ENCODE measurements at places on chromosomes 6 and 20.

GRCh38 chr6:4114123-4114522 is 21.3 kb downstream of the ECI2 start:
- DNase-seq = no peak

- DNase-seq = no peak
These were observed 76.4 kb downstream of the TMEM242 start for GRCh38 chr6:157246771-157247484.

GRCh38 chr6:11607383-11607782 is 69.8 kb downstream of the TMEM170B start:
- no peak for DNase-seq

- no peak for DNase-seq
These were observed 212.7 kb upstream of the AGPAT4 start for GRCh38 chr6:161486361-161487216.

DNA sequence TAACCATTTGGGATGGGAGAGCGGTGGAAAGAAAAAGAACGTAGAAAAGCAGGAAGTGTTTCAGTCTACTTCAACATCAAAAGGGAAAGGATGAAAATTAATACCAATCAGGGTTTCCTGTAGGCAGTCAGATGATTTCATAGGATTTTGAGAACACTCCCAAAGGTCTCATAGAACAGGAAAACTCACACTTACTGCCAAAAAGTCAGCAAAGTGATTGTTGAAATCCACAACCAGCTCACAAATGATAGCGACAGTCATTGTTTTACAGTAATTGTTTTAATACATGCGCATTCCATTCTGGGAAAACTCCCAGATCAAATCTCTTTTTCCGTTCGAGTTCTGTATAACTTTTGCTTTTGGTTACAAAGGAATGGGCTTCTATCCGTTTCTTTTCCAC is 5.3 kb upstream of the CNKSR3 start:
- DNase-seq = no peak

GRCh38 chr6:93586306-93586705 is 166.9 kb upstream of the EPHA7 start:
- no peak for DNase-seq

GRCh38 chr6:91786474-91787184 is 1199.8 kb upstream of the MAP3K7 start:
- DNase-seq = no peak

GRCh38 chr6:121809211-121809610 is 373.8 kb downstream of the GJA1 start:
- no peak for DNase-seq

GRCh38 chr6:117989086-117989485 is 82.0 kb downstream of the SLC35F1 start:
- no peak for DNase-seq

- DNase-seq = no peak
These were observed 37.4 kb upstream of the HDAC2 start for GRCh38 chr6:114008331-114008730.

DNA sequence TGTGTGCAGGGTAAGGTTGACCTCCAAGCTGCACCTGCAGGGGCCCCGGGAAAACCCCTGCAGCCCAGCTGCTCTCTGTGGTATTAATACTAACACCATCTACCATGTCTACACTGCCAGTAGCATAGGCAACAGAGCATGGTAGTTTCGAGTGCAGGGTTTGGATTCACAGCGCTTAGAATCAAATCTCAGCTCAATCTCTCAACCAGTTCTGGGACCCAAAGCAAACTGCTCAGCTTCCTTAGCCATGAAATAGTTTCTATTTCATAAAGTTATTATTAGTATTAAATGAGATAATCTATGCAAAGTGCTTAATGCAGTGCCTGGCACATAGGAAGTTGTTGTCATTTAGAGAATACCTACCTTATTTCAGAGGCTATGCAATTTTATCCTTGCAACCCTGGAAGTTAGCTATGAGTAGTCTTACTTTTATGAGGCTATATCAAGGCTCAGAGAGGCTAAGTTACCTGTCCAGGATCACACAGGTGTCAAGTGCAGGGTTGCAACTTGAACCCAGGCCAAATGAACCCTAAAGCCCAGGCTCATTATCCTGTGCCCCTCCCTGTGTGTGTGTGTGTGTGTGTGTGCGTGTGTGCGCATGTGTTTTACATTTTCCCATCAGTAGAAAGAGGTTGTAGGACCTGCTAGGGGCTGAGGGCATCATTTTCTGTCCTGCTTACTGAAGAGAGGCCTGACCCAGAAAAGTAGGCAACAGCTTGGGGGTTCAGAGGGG is 27.6 kb upstream of the MRPS18A start:
- DNase-seq = no peak

- no peak for DNase-seq
These were observed 135.8 kb upstream of the AFDN start for GRCh38 chr6:167690931-167691330.

DNA sequence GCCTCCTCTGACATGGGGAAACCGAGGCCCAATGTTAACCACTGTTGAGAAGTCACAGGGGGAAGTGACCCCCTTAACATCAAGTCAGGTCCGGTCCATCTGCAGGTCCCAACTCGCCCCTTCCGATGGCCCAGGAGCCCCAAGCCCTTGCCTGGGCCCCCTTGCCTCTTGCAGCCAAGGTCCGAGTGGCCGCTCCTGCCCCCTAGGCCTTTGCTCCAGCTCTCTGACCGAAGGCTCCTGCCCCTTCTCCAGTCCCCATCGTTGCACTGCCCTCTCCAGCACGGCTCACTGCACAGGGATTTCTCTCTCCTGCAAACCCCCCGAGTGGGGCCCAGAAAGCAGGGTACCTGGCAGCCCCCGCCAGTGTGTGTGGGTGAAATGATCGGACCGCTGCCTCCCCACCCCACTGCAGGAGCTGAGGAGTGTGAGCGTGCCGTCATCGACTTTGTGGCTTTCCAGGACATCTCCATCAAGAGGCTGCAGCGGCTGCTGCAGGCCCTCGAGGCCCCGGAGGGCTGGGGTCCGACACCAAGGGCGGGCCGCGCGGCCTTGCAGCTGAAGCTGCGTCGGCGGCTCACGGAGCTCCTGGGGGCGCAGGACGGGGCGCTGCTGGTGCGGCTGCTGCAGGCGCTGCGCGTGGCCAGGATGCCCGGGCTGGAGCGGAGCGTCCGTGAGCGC is 1.6 kb downstream of the TNFRSF6B start:
- no peak for DNase-seq

DNA sequence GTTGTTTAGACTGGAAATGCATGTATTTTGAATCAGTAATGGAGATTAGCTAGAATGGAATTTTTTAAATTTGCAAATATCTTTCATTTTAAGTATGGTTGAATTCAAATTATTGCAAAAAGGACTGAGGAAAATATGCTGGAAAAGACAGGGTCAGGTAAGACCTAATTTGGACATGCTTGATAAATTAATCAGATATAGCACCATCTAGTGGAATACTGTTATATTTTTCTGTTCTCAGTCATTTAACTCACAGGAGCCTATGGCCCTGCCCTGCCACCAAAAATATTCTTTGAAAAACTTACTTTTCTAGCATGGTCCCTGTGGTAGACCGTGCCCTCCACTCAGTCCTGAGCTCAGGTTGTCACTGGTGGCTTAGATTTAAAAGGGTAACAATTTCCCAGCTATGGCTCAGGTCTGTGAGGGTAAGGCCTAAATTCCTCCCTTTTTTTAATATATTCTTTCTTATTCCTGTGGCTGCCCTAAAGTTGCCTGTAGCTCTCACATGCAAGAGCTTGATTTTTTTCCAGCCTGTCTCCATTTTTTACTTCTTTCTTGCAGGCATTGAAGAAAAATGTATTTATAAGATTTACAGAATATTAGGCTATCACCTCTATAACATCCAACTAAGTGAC is 25.3 kb upstream of the KIAA1586 start:
- no peak for DNase-seq

DNA sequence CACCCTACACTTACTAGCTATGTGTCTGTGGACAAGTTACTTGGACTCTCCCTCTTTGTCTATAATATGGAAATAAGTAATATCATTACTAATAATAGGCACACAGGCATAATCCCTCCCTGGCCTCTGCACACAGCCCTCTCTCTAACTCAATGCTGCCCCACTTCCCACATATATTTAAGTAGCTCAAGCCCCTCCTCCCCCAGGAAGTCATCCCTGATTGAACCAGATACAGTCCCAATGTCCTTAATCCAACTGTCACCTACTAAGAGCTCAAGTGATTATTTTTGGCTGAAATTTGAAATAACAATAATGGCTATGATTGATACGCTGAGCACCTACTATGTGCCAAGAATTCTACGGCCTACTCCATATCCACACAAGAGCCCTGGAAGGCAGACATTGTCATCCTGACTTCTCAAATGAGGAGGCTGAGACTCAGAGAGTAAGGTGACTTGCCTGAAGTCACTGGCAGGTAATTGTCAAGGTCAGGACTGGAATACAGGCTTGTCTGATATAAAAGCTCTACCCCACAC is 29.4 kb downstream of the MRPL14 start:
- DNase-seq = no peak

DNA sequence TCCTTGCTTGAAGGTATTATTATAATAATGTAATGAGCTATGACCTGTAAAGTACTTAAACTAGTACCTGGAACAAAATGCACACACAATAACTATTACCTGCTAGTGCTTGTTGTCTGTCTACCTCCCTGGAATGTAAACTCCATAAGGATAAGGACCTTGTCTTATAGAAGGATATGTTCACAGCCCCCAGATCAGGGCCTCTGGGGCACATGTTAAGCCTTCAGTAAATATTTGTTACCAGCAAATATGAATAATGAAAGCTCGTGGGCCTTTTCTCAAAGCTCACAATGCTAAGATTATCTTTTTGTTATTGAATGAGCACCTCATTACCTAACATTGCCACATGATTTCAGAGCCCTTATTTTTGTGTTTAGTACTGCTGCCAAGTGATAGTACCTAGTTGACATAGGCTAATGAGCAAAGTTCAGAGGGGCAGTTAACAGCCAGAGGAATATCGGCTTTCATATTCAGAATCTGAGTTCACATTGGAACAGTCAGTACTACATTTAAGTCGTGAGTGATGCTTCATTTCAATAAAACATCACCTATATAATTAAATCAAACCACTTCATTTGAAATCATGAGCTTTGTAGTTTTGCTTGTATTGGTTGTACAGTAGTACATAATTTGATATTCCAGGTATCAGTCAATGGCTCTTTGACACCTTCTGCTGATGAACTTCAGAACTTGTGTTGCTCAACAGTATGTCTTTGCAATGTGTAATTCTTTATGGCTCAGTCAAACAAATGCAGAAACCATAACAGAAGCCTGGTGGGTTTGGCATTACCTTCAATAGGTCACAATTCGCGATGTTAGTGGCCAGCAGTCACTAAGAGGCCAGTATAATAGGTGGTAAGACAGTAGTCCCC is 11.8 kb upstream of the SMLR1 start:
- DNase-seq = no peak

DNA sequence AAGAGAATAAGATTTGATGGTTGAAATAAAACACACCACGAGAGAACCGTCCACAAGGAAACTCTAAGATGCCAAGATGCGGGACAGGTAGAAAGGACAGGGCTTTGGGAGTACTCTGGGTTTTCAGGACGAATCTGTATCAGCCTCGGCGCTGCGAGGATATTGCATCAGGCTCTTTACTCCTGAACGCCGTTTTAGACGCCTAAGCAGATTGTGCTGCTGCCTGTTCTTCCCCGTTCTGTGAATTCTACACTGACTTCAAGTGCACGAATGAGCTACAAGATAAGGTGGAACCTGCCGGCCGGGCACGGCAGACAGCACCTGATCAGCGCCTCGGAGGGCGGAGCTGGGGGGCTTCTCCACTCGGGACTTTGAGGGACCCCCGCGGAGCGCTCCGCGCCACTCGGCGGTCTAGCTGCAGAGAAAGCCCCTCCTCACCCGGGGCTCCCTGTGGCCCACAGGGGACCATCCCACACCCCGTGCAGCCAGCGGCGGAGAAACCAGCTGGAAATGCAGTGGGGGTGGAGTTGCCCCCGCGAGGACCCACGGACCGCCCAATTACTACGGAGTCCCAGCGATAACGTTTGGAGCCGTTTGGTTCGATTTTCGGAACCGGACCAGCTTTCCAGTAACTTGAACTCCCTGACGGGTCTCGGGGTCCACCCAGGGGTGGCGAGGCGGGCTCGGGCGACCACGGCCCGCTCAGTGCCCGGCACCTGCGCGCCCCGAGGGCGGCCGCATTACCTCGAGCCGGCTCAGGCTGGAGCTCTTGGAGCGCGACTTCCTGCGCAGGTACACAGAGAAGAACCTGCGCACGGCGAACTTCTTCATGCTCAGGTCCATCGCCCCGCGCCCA is 646 bp downstream of the RPS6KA2 start:
- DNase-seq = no peak

GRCh38 chr6:168713839-168714238 is 272.9 kb downstream of the SMOC2 start:
- no peak for DNase-seq

GRCh38 chr20:51121272-51121671 is 98.4 kb upstream of the KCNG1 start:
- DNase-seq = no peak

DNA sequence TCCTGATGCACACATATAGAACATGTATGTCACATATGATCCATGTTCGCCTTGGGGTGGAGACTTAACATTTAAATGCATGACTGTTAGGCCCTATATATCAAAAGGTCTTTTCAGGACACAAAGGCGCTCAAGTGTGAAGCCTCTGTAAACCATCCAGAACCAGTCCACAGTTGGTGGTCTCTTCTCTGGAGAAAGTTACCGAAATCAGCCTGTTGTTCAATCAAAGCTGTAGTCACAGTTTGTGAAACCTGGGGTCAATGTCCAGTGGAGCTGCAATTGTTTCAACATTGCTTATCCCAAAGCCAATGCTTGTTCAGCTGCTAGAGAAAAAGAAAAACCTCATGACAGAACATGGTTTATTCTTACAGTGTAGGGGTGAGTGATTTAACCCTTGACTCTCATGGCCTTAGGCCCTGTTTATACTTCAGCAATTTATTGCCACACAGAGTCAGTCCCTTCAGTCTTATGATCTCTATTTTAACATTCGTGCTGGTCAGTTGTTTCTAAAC is 193.6 kb upstream of the CST7 start:
- no peak for DNase-seq

DNA sequence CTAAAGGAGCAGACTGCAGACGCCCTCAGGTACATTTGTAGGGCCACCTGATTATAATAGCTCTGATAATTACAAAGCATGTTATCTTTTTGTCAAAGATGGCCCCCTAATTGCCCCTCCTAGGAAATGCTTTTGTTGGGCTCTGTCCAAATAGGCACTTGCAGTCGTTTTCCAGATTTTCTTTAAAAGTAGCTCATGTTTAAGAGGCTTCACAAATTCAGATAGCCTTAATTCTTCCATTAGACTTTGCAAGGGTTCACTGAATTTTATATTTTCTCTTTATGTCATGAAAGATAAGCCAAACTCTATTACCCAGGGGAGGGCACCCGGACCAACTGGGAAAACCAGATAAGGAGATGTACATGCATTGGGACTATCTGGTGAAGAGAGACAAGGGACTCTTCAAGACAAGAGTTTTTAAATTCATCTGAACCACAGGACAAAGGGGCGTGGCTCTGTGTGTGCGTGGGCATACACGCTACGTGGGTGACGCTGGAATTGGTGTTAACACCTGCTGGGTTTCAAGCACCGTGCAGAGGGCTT is 95.6 kb downstream of the TOX2 start:
- no peak for DNase-seq
